ENCODE measurements at places on chromosomes 1 and 21.

DNA sequence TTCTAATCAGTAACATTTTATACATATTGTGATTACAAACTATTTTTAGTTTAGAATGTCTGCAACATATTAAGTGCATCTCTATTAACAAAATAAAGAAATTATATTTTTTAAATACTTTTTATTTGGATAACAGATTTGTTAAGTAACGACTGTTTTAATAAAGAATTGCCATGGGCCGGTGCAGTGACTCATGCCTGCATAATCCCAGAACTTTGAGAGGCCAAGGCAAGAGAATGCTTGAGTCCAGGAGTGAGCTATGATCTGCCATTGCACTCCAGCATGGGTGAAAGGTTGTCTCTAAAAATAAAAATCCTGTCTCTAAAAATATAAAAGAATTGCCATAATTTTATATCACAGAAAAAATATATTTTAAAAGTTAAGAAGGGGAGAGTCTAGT, 4.1 kb downstream of the LRRIQ3 start:
- DNase-seq, result no peak

GRCh38 chr1:178959543-178960460, 65.9 kb upstream of the FAM20B start:
- no peak for DNase-seq

GRCh38 chr1:216457356-216457755, 34.1 kb upstream of the USH2A start:
- no peak for DNase-seq

GRCh38 chr1:212966616-212967015, 16.3 kb downstream of the VASH2 start:
- no peak for DNase-seq

DNA sequence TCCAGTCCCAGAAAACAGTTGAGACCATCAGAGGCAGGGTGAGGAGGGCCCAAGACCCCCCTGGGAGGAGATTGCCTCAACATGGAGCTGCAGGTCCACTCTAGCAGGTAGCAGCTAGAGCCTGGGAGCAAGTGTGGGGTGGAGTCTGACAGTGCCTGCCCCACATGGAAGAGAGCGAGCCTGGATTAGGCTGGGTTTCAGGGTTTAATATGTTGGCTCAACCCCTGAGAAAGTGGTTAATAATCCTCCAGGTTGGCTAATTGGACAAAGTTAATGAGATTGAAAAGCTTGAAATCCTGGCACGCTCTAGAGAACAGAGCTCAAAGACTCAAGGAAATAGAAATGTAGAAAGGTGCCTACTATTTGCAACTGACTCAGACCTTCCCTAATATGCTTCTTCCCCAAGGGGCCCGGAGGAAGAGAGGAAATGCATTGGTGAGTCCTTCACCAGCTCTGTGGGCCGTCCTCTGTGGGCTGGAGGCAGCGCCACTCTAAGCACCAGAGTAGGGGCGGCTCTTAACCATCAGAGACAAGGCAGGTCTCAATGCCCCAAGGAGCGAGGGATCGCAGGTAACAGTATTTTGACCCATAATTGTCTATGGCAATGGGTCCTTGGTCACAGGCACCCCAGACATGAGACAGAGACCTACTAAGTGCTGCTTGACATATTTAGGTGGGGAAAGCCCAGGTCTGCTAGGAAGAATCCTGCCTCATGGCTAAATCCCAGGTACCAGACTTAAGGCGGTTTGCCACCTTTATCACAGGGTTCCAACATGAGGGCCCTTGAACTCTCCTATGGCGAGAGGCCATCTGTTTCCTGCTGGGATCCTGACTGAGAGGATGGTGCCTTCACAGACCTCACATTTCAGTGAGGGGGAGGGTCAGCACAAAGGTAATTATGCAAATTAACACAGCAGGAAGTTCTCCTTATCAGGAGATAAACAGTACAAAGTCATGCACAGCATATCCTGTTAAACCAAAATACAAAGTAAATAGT, 33.8 kb downstream of the RSPH1 start:
- DNase-seq, result no peak

GRCh38 chr1:150798525-150798924, 9.5 kb downstream of the CTSK start:
- DNase-seq, result no peak

DNA sequence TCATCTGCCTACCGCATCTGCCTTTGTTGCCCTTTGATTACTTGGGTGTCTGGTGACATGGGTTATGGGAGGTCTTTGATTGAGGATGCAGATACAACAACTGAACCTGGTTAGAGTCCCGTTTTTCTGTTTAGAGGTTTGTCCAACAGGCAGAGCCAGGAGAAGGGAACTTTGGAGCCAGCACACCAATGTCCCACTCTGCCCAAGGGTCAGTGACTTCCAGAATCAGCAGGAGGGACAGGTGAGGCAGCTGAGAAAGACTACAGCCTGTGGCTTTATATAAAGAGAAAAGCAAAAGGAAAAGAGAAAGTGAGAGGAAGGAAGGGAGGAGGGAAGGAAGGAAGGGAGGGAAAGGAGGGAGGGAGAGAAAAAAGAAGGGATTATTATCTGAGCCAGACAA, 101.5 kb upstream of the ZNF644 start:
- no peak for DNase-seq

GRCh38 chr1:36232212-36233095, 8.2 kb downstream of the THRAP3 start:
- DNase-seq, result no peak

GRCh38 chr1:119136401-119136800, 4.1 kb downstream of the WARS2 start:
- DNase-seq, result no peak

GRCh38 chr1:11659748-11660147, 4.3 kb upstream of the FBXO6 start:
- DNase-seq, result no peak

DNA sequence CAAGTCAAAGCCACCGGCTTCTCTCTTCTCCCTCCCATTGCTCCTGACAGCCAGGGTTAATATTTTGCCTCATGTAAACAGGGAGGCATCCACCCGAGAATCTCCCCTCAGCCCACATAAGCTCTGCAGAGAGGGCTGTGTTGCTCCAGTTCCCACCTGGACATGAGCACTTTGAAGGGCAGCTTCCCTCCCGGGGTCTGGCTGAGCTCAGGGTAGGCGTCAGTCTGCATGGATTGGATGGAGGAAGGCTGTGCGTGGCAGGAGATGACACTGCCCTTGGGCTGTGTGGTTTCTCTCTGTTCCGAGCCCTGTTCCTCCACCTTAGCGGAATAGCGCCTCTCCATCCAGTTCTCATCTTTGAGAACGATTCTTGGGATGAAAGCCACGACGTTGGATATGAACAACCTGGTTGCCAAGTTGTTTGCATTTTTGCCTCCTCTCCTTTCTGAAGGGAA, 53.7 kb upstream of the ETS2 start:
- no peak for DNase-seq

DNA sequence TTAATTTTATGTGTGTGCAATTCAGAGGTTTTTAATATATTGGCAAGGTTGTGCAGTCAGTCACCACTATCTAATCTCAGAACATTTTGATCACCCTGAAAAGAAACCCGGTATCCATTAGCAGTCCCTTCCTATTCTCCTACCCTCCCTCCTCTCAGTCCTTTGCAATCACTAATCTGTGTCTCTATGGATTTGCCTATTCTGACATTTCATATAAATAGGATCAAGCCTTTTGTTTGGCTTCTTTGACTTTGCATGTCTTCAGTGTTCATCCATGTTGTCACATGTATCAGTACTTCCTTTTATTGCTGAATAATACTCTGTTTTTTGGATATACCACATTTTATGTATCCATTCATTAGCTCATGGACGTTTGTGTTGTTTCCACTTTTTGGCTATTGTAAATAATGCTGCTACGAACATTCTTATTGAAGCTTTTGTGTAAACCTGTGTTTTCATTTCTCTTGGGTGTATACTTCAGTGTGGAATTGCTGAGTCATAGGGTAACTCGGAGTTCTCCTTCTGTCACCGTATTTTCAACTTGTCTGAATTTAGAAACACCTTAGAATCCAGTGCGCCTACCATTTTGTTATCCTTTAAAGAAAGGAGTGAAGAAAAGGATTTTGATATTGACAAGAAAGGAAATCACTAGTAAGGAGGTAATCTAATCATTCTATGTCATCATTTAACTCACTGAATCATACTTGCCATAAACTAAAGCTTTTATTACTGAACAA, 3.4 kb downstream of the CEP85 start:
- no peak for DNase-seq

DNA sequence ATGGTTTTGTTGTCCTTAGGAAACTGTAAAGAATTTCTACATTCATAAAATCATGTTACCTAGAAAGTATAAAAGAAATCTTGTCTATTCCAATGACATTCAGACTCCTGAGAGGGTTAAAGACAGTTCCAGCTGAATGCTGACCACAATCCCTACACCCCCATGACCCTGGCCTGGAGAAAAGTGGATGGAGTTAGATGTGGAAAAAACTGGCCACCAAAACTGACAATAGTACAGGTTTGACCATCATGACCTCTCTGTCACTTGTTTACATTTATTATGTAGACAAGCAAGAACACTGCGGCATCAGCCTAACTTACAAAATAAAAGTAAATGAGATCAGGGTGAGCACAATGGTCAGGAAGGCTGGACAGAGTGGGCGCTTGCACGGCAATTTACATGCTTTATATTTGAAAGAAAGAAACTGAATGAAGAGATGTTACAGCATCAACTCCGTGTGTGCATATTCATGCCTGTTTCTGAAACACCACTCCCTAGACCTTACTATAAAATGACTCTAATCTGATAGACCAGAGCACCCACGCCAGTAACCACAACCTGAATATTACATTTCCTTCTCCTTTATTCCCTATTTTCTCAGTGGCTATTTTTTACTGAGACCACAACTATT, 116.0 kb downstream of the ESRRG start:
- DNase-seq, result no peak

DNA sequence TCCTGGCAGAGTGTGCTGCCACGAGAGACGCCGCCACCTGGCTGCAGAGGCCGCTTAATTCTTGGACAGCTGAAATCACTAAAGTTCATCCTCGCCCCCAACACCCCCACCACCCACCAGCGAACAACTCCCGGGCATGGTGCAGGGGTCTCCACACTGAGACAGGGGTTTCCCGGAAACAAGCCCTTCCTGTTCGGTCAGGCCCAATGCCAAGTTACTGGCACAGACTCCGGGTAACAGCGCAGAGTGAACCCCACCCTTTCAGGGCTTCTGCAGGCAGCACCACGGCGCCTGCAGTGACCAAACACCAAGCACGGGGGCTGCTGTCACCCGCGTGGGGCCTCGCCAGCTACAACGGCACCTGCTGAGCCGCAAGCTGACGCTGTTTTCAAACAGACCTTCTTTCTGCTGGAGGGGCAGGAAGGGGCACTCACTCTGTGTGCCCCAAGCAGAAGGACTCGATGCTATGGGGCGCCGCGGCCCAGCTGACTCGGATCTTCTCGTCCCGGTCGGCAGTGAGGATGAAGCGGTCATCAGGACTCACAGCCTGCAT, 17.4 kb downstream of the WDR4 start:
- DNase-seq, result no peak

DNA sequence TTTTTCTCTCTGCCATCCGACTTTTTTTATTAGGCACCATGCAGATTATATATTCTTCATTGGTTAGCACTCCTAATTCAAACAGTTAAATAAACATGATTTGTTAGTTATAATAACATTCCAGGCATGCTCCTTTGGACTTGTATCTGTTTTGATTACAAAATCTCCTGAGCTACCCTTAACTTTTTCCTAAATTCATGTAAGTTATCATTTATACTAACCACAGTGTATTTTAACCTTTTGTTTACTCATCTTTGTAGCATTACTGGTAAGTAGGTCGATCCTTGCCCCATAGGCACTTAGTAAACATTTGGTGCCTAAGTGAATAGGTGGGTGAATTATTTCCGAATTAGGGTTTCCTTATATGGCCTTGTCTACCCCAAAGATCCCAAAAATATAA, 43.8 kb downstream of the MIER1 start:
- no peak for DNase-seq
